ENCODE measurements at places on chromosomes 6 and 20.

GRCh38 chr6:107571354-107571753, 81.4 kb downstream of the SOBP start:
- no peak overlapping the region for H3K4me3 ChIP-seq
- no peak for DNase-seq
- no peak overlapping the region for H3K27ac ChIP-seq
- no peaks in the 10 kb centered on the region for H3K36me3 ChIP-seq
- no peaks in the 10 kb centered on the region for H3K4me1 ChIP-seq

DNA sequence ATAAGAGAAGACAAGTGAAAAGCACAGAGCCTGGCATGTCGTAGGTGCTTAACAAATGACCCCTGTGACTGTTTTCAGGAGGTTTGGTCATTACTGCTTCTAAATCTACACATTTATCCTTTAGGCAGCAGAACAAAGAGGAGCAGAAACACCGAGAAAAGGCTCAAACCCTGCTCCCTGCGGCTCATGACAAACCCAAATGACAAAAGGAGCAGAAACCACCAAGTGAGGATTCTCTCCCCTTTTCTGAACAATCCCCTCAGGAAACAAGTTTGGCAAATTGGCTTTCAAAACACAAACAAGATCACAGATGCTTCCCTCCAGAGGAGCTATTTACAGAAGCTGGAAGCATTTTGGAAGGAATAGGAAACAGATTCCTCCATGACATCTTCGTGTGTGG, 15.8 kb upstream of the SIRPG start:
- DNase-seq = no peak
- no peak overlapping the region for H3K4me3 ChIP-seq
- no peaks in the 10 kb centered on the region for H3K36me3 ChIP-seq
- H3K27ac ChIP-seq = peak overlapping the region; percentile 7
- no peaks in the 10 kb centered on the region for H3K4me1 ChIP-seq

GRCh38 chr20:34968042-34968775, 12.5 kb downstream of the MYH7B start:
- H3K4me3 ChIP-seq = no peak overlapping the region
- H3K27me3 ChIP-seq = no peaks in the 10 kb centered on the region
- no peak for DNase-seq
- H3K36me3 ChIP-seq = no peaks in the 10 kb centered on the region
- H3K27ac ChIP-seq = no peak overlapping the region

- H3K4me1 ChIP-seq = peaks cover 8% of the 10 kb centered on the region
- no peaks in the 10 kb centered on the region for H3K36me3 ChIP-seq
- no peak for DNase-seq
- peaks cover 34% of the 10 kb centered on the region for H3K27me3 ChIP-seq
- H3K4me3 ChIP-seq = peak overlapping the region; percentile 32
Measured at GRCh38 chr20:49979030-49979832, 3.5 kb upstream of the SNAI1 start.

GRCh38 chr6:42938428-42938796, 9.1 kb downstream of the CNPY3 start:
- H3K4me1 ChIP-seq = no peaks in the 10 kb centered on the region
- H3K36me3 ChIP-seq = peaks cover 25% of the 10 kb centered on the region
- H3K27me3 ChIP-seq = no peaks in the 10 kb centered on the region
- H3K4me3 ChIP-seq = no peak overlapping the region

DNA sequence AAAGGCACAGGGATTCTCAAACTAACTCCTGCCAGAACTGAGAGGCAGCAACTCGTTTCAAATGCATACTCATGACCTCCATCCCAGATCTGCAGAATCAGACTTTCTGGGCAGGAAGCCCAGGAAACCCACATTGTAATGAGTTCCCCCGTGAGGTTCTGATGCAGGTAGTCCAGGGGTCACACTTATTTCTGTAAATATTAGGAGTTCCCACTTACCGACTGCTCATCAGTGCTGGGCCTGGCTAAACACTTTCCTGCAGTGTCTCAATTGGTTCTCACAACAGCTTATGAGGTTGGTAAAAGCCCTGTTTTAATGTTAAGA, 11.6 kb downstream of the DUSP15 start:
- H3K4me1 ChIP-seq = peaks cover 22% of the 10 kb centered on the region
- no peaks in the 10 kb centered on the region for H3K36me3 ChIP-seq
- H3K27me3 ChIP-seq = no peaks in the 10 kb centered on the region
- no peak overlapping the region for H3K27ac ChIP-seq

GRCh38 chr20:16664020-16664419, 65.8 kb upstream of the SNRPB2 start:
- no peaks in the 10 kb centered on the region for H3K36me3 ChIP-seq
- H3K27me3 ChIP-seq = peaks cover 2% of the 10 kb centered on the region
- no peak overlapping the region for H3K27ac ChIP-seq
- H3K4me3 ChIP-seq = no peak overlapping the region

DNA sequence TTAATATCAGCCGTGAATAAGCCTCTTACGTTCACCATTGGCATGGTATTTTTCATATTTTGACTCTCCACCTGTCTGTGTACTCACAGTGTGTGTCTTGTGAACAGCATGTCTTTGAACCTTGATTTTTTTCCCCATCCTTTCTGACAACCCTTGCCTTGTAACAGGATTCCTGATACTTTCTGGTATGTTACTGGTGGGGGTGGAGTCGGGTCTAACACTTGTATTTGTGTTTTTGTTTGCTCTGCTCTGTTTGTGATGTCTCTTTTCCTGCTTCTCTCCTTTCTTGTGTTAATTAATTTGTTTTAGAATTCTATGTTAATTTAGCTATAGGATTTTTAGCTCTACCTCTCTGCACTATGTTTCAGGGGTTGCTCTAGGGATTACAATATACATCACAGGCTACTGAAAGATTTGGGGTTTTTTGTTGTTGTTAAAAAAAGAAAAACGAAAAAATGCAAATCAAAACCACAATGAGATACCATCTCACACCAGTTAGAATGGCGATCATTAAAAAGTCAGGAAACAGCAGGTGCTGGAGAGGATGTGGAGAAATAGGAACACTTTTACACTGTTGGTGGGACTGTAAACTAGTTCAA, 245.1 kb downstream of the CDH4 start:
- H3K27ac ChIP-seq = no peak overlapping the region
- no peaks in the 10 kb centered on the region for H3K27me3 ChIP-seq
- no peak for DNase-seq
- no peaks in the 10 kb centered on the region for H3K36me3 ChIP-seq
- no peak overlapping the region for H3K4me3 ChIP-seq

DNA sequence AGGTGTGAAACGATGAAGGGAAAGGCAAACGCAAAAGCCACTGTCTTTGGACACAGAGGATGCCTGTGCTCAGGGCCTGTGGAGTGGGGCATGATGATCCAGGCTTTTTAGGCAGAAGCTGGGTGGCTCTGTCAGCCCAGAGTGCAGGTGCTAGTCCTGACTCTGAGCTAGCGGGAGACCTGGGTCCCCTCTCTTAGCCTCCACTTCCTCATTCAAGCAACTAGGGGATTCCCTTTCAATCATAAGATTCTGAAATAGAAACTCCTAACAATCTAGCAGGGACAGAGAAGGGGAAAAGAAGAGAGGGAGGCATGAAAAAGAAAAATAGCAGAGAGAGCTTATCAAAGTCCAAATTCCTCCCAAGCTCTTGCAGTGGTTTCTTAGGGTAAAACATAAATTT, 7.6 kb upstream of the HIVEP2 start:
- no peak for DNase-seq
- no peak overlapping the region for H3K4me3 ChIP-seq
- no peaks in the 10 kb centered on the region for H3K36me3 ChIP-seq
- no peaks in the 10 kb centered on the region for H3K4me1 ChIP-seq
- H3K27ac ChIP-seq = no peak overlapping the region
- H3K27me3 ChIP-seq = no peaks in the 10 kb centered on the region

- H3K27me3 ChIP-seq = no peaks in the 10 kb centered on the region
- H3K36me3 ChIP-seq = peaks cover 5% of the 10 kb centered on the region
- DNase-seq = no peak
- H3K4me1 ChIP-seq = peaks cover 57% of the 10 kb centered on the region
- peak overlapping the region; percentile 99 for H3K27ac ChIP-seq
- H3K4me3 ChIP-seq = peak overlapping the region; percentile 97
Measured at GRCh38 chr6:18262702-18263417, 1.5 kb downstream of the DEK start.

GRCh38 chr6:134466771-134467525, 149.0 kb upstream of the SGK1 start:
- H3K4me1 ChIP-seq = peaks cover 61% of the 10 kb centered on the region
- DNase-seq = no peak
- no peaks in the 10 kb centered on the region for H3K27me3 ChIP-seq
- no peaks in the 10 kb centered on the region for H3K36me3 ChIP-seq
- H3K4me3 ChIP-seq = no peak overlapping the region

DNA sequence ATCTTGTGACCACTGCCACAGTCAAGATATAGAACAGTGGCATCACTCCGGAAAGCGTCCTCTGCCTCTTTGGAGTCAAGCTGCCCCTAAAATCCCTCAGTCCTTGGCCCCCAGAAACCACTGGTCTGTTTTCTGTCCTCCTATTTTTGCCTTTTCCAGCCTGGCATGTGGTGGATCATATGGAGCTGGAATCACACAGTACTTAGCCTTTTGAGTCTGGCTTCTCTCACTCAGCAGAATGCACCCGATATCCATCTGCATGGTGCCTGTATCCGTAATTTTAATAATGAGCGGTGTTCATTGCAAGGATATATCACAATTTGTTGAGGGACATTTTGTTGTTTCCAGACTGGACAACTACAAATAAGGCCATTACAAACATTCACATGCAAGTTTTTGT, 49.0 kb upstream of the STX16 start:
- no peak for DNase-seq
- no peak overlapping the region for H3K27ac ChIP-seq
- no peaks in the 10 kb centered on the region for H3K4me1 ChIP-seq

GRCh38 chr6:122730775-122731386, 48.6 kb upstream of the FABP7 start:
- H3K36me3 ChIP-seq = no peaks in the 10 kb centered on the region
- peaks cover 13% of the 10 kb centered on the region for H3K4me1 ChIP-seq
- H3K27me3 ChIP-seq = no peaks in the 10 kb centered on the region

GRCh38 chr6:140068801-140069200, 694.4 kb upstream of the CITED2 start:
- no peak overlapping the region for H3K4me3 ChIP-seq
- no peak overlapping the region for H3K27ac ChIP-seq
- no peak for DNase-seq

GRCh38 chr6:42260972-42261371, 43.3 kb upstream of the MRPS10 start:
- H3K27me3 ChIP-seq = no peaks in the 10 kb centered on the region
- DNase-seq = no peak
- H3K4me3 ChIP-seq = no peak overlapping the region
- no peaks in the 10 kb centered on the region for H3K36me3 ChIP-seq
- H3K4me1 ChIP-seq = no peaks in the 10 kb centered on the region

DNA sequence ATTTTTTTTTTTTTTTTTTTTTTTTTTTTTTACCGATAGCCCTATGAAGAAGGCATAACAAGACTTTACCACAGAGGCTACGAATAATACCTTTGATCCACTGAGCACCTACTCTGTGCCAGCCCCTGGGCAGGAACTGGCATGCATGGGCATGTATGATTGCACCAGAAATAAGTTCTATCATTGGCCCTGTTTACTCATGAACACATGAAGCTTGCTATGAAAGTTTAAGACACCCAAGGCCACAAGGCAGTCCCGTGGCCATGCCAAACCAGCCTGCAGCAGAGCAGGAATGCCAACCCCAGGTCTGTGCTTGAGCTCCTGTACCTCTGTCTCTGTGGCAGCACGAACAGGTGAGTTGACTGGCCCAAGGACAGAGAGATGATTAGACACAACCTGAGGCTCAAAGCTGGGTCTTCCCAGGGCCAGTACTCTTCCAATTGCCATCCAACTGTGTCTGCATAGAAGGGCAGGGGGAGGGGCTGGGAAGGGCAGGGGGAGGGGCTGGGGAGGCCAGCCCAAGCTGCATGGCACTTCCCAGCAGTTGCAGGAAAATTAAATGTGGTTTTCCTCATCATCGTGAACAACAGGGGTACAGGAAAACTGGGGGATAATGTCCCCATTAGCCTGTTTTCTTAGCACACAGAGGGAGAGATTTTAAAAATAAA, 63.5 kb downstream of the LRFN2 start:
- H3K4me1 ChIP-seq = no peaks in the 10 kb centered on the region
- H3K27ac ChIP-seq = no peak overlapping the region
- H3K36me3 ChIP-seq = no peaks in the 10 kb centered on the region
- DNase-seq = no peak
- H3K27me3 ChIP-seq = no peaks in the 10 kb centered on the region

DNA sequence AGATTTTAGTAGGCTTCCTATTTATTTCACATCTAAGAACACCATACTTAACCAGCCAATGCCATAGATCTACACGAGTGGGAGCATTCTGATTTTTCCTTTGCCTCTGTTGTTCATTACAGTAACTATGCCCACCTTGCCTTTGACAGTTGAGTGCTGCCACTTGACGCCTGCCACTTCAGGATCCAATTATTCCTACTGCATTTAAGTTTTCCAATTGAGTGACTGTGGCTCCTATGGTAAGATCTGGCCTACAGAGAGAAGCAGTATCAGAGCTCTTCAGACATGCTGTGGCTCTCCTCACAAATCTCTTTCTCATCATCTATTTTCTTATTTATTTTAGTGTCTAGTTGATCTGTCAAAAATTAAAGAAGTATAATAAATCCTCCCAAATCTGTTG, 403.0 kb upstream of the SPTLC3 start:
- H3K36me3 ChIP-seq = no peaks in the 10 kb centered on the region
- H3K27me3 ChIP-seq = no peaks in the 10 kb centered on the region
- no peak for DNase-seq
- H3K4me3 ChIP-seq = no peak overlapping the region

DNA sequence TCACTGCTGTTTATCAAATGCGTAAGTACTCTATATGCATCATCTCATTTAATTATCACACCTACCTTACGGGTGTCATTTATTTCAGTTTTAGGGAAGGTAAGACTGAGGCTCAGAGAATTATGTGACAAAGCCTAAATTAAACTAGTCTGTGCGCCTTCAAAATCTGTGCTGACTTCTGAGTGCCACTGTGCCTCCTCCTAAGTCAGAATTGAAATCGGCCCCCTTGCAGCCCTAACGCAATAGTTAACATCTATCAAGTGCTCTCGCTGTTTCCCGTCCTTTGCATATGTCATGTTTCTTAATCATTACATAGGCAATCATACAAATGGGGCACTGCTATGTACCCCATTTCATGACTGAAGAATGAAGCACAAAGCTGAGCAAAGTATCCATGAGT, 79.0 kb upstream of the PDE10A start:
- no peak for DNase-seq
- no peaks in the 10 kb centered on the region for H3K27me3 ChIP-seq
- no peaks in the 10 kb centered on the region for H3K36me3 ChIP-seq
- no peak overlapping the region for H3K4me3 ChIP-seq
- H3K27ac ChIP-seq = no peak overlapping the region
- H3K4me1 ChIP-seq = no peaks in the 10 kb centered on the region

GRCh38 chr6:72856801-72857200, 234.9 kb downstream of the KCNQ5 start:
- H3K4me1 ChIP-seq = peaks cover 2% of the 10 kb centered on the region
- DNase-seq = no peak
- H3K36me3 ChIP-seq = no peaks in the 10 kb centered on the region
- H3K27ac ChIP-seq = no peak overlapping the region
- no peak overlapping the region for H3K4me3 ChIP-seq

Measured in esophagus squamous epithelium (tissue), 5 donors.